ENCODE measurements at places on chromosomes 7 and 10.

- DNase-seq = no peak
These were observed 44.8 kb upstream of the FAM133B start for GRCh38 chr7:92634924-92635519.

DNA sequence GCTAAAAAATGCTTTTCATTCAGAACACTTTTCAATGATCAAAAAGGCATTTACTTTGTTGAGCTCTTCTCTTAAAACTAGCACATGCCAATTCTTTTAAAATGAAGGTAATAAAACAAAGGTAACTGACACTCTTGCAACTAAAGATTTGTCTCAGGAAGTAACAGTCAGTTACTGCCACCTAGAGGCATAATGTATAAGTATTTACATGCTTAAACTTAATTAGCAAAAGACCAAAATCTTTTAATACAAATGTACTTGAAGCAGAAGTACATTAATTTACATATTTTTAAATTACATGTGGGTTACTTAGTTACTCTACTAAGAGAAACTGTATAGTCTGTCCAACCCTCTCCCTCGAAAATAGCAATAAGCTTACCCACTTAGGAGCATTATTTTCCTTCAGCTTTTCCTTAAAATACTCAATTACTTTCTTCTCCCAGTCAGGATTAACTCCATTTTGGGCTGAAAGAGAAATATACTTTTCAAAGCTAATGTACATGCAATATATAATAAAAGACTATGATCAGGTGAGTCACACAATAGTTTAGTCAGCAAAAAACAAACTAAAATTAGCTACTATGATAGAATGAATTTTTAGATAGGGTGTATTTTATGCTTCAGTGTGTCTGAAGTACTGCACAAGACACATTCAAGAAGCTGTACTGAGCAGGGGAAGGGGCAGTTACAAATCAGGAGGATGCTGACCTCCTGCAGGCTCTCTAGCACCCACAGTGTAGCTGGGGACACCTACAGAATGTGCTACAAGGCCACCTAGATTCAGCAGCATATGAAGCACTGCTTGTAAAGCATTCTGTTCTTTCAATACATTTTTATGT lies 13.0 kb downstream of the MCMBP start:
- DNase-seq = no peak

DNA sequence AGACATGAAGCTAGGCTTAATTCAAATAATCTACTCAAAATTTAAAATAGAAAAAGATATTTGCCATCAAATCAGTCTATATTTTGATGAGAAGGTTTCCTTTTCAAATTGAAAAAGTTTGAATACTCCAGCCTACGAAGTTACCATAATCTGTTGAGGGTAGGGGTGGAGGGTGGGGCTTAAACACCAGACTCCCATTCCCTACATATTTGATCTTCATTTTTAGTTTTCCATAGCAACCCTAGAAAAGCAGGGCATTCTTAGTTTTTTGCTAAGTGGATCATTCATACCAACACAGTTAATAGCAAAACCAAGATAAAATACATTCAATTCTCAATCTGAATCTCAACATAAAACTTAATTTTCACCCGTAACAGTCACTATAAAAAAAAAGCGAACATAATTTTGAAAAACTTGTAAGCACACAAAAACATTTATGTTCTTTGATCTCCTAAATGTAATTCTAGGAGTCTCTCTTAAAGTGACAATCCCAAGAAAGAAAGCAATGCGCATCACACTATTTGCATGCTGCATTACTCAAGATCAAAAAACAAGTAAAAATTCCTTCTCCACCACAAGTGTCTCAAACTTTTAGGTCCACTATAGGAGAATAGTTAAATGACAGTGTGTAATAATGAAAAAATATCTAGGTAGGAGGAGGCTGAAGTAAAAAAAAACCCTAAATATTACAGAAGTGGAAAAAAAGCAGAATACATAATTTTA lies 30.8 kb downstream of the TMEM209 start:
- no peak for DNase-seq

GRCh38 chr7:43479042-43479441 lies 103.9 kb upstream of the STK17A start:
- DNase-seq = no peak
